ENCODE measurements at places on chromosomes 5 and 9.

DNA sequence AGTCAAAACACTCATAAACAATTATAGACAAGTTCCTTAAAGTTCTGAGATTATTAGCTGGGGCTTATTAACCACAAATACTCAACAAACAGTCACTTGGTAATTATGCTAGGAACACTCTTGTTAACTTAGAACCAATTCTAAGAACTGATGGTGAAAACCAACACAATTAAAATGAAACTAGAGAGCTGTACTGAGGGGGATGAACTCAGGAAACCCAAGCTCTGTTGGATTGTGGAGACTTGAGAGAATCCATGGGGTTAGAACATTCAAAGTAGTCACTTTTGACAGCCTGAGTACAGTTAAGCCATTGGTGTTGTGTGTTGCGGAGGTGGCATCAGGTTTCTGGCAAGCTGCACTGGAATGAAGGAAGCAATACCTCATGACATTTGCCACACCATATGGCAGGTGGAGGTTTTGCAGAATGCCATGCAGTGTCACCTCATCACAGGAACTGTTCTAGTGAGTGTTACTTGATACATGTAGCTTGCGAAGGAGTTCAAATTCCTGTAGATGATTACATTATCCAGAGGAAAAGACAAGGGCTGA, 480.9 kb upstream of the CD180 start:
- DNase-seq: no peak

DNA sequence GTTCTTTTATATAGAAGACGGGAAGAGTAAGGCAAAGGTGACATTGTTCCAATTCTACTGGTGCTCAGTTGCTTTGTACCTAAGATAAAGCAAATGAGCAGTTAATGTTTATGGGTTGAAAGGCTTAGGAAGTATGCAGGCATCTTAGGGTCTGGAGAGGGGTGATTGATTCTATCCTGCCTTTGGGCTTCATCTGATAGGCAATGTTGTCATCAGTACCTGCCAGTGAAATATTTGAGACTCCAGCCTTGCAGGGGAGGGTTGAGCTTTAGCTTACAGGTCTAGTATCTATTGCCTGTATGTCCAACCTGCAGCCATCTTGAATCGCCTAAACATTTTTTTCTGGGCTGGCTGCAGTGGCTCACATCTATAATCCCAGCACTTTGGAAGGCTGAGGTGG, 13.8 kb upstream of the CTSV start:
- DNase-seq: no peak

DNA sequence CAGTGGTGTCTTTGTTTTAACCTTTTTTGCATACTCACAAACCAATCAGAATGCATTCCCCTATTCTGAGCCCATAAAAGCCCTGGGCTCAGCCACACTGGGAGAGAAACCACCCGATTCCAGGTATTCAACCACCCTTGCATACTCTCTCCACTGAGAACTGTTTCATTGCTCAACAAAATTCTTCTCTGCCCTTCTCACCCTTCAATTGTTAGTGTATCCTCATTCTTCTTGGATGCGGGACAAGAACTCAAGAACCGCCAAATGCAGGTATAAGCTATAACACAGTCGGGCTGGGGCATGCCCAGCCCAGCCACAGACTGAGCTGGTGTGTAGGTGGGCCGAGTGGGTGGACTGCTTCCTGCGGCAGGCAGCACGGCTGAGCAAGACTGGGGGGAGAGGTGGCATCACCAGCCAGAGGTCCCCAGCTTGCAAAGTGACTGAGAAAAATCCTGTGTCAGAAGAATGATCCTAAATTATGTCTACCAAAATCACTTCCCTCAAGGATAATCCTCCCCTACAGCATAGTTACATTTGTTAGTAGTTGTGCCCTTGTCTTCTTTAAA, 141.0 kb downstream of the SSBP2 start:
- no peak for DNase-seq

- DNase-seq: no peak
Measured at GRCh38 chr5:130642461-130642860, 522.6 kb downstream of the HINT1 start.

GRCh38 chr5:29672678-29673077, 1520.8 kb upstream of the CDH6 start:
- no peak for DNase-seq

- no peak for DNase-seq
Measured at GRCh38 chr9:119357336-119358096, 11.7 kb downstream of the BRINP1 start.

- no peak for DNase-seq
Measured at GRCh38 chr5:179325296-179326031, 19.8 kb downstream of the ADAMTS2 start.

- DNase-seq: no peak
Measured at GRCh38 chr9:114893221-114894010, 37.0 kb downstream of the TNFSF8 start.

- no peak for DNase-seq
Measured at GRCh38 chr5:133429046-133429445, 183.3 kb downstream of the FSTL4 start.

DNA sequence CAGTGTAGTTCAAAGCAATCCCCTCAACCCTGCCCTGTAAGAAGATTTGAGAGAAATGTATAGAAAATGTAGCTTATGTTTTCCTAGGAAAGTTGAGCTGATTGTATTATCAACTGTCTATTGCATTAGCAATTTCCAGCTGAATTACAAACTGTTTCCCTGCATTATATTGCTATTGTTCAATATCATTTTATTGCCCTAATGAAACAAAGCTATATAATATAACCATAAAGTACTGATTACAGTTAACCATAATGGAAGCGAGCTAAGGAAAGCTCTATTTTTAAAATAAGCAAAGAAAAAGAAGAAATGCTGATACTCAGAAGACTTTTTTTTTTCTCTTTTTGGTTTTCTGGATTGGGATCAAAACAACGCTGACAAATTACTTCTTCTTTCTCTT, 228.3 kb downstream of the EFNA5 start:
- no peak for DNase-seq

GRCh38 chr5:121890297-121890858, 38.7 kb downstream of the FTMT start:
- no peak for DNase-seq

DNA sequence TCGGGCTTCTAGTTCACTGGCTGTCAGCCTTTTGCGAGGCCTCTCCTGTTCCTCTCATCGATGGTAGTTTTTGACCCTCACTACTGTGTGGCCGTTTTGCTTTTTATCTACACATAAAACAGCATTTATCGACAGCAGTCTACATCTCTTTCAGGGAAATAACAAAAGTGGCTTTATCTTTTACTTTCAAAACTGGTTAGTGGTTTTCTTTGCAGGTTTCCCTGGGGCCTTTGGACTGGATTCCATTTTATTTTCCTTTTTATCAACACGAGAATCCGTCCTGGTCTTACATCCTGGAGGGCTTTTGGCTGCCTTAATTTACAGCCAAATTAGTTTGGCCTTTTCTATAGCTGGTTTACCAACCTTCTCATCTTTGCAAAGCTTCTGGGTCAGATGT, 793 bp upstream of the PKD2L2 start:
- no peak for DNase-seq

DNA sequence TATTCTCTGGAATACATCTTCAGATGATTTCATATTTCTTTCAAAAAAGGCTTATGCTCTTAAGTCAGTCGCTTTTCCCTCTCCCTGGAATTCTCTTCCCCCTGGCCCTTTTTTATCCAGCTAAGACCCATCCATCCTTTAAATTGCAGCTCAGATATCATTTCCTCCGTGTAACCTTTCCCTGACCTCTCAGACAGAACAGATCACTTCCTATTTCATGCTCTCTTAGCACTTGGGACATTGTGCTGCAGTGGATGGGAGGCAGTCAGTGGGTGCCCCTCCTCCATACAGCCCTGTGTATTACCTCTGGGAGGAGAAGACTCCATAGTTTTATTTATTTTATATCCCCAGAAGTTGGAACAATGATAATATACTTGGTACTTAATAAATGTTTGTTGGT, 423.4 kb downstream of the ISL1 start:
- DNase-seq: no peak
